ENCODE measurements at places on chromosomes 3 and 15.
A peak's percentile ranks its signal among the peaks of the same experiment; 100 is the strongest.

DNA sequence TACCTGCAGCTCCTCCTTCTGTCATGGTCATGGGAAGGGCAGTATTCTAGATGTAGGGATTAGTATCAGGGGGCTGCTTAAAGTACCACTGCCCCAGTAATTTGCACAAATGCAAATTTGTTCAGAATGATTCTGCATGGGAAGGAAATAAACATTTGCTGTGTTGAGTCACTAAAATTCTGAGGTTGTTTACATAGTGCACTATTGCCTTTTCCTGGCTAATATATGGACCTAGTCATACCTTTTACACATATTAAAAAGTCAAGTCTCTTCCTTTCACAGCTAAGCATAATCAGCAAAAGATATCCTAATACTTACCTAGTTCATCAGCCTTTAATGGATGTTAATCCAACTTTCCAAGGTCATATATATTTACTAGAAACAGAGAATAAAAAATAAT is 746.4 kb upstream of the NR2F2 start:
- DNase-seq: no peak

DNA sequence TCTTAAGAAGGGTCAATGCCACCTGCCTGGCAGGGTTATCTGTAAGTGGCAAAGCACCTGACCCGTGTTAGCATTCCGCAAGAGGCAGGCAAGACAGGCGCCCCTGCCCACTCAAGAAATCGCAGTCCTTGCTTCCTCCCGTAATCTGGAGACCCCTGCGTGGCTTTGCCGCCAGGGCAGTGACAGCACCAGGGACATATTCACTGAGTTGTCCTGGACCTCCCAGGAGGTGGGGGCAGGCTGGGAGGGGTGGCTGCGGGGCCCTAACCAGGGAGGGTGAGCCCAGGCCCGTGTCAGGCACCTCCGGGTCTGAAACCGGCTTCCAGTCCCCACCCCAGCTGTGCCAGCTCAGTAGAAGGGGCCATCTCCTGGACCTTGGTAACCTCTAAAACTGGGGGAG is 15.8 kb upstream of the SEC13 start:
- DNase-seq: no peak

GRCh38 chr15:77856705-77857346 is 220.7 kb downstream of the TBC1D2B start:
- DNase-seq: peak; percentile 63

DNA sequence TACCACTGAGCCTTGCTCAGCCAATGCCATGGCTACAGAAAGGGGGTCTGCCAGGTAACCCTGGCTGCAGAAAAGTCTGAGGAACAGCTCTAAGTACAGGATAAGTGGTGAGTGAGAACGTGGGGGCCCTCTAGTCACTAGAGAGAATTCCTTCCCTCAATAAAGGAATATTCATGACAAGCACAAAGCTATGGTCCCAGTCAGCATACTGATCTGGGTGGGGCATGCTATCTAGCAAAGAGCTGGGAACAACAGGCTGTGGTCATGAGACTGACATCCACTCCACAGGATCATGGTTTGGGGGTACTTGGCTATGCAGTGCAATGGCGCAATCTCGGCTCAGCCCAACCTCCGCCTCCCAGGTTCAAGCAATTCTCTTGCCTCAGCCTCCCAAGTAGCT is 140.4 kb downstream of the MTHFS start:
- DNase-seq: no peak

DNA sequence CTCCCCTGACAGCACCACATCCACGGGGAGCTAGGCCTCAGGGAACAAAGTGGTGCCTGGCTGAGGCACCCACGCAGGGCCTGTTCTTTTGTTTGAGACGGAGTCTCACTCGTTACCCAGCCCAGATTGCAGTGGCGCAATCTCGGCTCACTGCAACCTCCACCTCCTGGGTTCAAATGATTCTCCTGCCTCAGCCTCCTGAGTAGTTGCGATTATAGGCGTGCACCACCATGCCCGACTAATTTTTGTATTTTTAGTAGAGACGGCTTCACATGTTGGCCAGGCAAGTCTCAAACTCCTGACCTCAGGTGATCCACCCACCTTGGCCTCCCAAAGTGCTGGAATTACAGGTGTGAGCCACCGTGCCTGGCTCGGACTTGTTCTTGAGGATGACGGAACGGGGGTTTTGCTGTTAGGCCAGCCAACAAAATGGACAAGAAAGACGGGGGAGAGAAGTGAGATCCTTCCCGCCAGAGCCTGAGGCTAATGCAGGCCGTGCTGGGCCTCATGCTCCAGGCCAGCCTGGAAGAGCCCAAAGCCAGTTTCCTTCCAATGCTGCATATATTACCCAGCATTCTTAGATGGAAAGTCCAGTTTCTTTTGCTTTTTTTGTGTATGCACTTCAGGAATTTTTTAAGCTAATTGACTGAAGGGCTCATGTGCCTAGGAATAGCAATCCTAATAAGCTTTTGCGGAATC is 28.1 kb upstream of the FURIN start:
- no peak for DNase-seq

All from NCI-H2171 treated with DMSO at 0.1 percent for 48 hours (cell line).